ENCODE measurements at places on chromosomes 6 and 20.
A peak's percentile ranks its signal among the peaks of the same experiment; 100 is the strongest.

GRCh38 chr6:47245745-47246371, 63.8 kb downstream of the TNFRSF21 start:
- DNase-seq, result no peak

- no peak for DNase-seq
These were observed 94.4 kb upstream of the SIRPA start for GRCh38 chr20:1800777-1801176.

DNA sequence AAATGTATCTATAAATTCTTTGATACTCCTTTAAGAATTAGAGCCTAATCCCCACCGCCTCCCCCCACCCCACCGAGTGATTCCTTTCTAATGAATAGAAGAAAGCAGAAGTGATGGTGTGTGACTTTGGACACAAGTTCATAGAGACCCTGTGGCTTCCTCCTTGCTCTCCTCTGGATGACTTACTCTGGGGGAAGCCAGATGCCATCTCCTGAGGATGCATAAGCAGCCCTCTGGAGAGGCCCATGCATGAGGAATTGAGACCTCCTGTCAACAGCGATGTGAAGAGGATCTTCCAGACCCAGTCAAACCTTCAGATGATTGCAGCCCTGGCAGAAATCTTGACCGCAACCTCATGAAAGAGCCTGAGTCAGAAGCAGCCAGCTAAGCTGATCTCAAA, 21.1 kb downstream of the AHCY start:
- no peak for DNase-seq

DNA sequence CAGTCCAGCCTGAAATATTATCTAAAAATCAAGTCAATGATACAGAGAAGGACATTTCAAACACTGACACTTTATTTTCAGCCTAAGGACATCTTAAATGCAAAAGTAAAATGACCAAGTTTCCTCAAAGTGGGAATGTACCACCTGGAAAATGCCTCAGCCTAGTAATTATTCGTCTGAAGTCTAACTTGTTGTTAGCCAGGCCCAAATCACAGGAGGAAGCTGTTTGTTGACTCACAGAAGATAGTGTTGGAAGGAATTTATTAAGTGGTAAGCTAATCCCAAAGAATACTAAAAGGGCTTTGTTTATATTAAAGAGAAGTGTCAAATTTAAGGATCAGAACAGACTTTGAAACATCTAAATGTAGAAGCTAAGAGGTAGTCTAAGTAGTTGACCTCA, 2.5 kb downstream of the PDE7B start:
- DNase-seq, result no peak

DNA sequence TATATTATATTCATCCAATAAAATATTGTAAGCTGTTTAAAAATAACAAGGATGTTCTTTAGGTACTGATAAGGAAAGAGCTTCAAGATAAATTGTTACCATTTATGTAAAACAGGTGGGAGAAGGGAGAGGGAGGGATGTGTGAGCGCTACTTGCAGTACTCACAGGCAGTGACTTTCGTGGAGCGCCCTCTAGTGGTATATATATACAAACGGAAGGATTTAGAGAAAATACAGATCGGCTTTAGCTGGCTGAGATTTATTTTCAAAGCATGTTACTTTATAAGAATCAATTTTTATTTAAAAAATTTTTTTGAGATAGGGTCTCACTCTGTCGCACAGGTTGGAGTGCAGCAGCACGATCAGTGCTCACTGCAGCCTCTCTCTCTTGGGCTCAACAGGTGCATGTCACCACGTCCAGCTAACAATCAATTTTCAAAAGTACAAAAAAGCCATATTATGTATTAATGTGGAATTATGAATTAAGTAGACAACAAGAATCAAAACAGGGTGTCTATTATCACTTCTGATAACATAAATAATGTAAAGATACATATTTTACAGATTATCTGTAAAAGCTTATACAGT, 3.3 kb upstream of the MOG start:
- DNase-seq, result peak; percentile 41

- no peak for DNase-seq
These were observed 41.9 kb upstream of the SUPT3H start for GRCh38 chr6:45419571-45420082.

DNA sequence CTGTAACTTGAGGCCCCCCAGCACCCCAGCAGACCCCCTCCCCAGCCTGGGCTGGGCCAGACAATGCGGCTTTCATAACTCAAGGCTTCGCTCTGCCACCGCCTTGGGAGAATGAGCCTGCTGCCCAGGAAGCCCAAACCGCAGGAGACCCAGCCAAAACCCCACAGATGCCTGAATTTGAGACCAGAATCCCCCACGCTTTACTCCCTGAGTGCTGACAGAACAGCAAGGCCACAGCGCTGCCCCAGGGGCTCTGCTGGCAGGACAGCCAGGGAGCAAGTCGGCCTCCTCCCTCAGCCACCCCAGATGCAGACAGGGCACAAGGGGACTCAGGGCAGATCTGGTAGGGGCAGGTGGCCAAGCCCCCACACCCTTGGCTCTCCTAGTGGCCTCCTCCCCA, 2.2 kb downstream of the MDFI start:
- DNase-seq, result no peak

DNA sequence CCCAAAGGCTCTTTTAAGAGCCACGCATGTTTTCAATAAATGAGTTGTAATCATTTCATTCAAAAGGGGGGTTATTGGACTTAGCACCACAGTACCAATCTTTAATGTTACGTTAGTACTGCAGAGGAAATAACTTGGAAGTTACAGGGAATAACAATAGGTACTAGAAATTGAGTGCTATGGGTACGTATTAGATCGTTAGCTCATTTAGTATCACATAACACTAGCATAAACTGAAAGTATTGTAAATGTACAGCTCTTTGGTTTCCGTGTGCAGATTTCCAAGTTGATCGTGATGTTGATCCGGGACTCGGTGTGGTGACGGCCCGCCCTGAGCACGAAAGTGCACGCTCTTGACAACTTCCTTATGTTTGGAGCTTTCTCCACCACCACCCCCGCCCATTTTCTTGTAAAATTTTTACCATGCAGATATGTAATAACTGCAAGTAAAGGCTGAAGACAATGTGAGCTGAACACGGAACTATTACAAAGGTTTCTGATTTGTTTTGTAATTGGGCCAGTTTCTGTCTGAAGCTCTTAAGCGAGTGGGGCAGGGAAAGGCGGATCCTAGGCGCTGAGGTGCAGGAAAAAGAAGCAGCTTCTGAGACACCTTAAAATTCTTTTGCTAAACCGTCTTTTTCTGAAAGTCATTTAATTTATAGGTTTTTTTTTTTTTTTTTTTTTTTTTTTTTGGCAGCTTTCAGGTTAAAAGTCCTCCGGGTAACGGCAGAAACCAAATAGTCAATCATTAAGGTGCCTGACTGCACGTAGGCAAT, 71.5 kb downstream of the HFE start:
- no peak for DNase-seq

DNA sequence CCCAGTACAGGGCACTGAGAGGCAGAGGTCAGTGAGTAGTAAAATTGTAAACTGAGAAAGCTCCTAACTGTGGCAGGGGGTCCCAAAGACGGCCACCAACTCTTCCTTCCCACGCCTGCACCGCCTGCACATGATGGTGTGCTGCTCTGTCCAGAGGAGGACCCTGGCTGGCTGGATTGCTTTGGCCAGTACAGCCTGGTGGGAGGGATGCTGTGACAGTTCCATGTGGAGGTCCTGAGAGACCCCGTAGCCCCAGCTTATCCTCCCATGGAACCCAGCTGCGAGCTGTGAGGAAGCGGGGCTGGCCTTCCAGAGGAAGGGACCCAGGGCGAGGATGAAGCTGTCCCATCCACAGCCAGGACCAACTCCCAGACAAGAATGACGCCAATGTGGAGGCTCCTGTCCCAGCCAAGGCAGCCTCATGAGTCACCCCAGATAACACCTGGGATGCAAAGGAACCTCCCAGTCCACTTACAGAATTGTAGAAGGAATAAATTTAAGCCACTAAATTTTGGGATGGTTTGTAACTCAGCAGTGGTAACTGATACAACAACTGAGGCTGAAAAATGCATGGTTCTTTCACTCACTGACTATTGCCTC, 2.0 kb upstream of the ACSS1 start:
- no peak for DNase-seq

GRCh38 chr6:134805168-134805567, 144.7 kb downstream of the ALDH8A1 start:
- DNase-seq, result no peak

DNA sequence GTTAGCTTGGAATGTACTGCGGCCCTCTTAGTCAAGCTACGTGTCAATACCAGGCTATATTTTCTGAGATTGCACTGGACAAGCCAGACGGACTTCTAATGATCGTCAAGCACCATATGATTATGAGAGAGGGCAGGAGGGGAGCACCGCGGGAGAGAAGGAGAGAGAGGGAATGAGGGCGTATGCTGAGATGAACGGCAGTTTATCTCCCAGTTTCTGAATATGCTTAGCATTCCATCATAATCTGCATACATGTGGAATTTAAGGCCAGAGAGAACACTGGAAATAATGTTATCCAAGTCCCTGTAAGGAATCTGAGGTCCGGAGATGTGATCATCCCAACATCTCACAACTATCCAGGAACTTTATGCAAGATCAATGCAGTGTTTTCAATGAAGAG, 60.2 kb downstream of the BFSP1 start:
- DNase-seq, result no peak

- DNase-seq, result no peak
These were observed 120.1 kb downstream of the RPS12 start for GRCh38 chr6:132934496-132934895.

DNA sequence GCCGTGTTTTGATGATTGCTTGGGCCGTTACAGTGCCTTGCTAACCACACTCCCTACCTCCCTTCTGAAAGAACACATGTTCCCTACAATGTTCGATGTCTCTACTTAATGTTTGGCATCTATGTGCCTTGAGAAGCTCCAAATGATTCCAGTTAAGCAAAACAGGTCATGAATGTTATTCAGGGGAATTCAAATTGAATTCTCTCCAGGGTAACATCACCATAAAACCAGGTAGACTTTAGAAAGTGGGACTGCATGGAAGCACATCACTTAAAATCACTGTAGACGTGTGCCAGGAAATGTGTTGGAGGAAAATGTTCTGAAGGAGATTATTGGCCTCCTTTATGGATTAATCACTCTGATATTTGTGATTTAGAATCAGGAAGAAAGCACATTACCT, 128.1 kb downstream of the ADAT2 start:
- no peak for DNase-seq
